T-helper 22 cell (primary cell): ENCODE measurements at places on chromosomes 2 and 18.
A peak's percentile ranks its signal among the peaks of the same experiment; 100 is the strongest.

- no peak for DNase-seq
Observed at GRCh38 chr18:568731-569130, 11.4 kb upstream of the CETN1 start.

GRCh38 chr2:240640939-240641338, 15.7 kb downstream of the GPR35 start:
- DNase-seq = no peak

DNA sequence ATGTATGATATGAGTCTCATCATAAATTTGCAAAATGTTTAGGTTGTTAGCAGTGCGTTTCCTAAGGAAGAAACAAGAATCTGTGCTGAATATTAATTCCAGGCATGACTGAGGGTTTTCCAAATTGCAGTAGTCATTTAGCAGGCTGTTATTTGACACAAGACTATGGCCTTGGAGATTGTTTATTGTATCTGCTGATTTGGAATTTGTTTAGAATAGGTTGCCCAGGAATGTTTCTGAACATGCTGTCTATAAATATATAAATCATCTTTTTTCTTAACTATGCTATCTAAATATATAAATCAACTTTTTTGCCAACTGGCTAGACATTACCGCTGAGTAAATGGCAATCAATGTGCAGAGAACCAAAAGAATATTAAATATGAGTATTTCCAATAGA, 90.9 kb downstream of the DOK6 start:
- no peak for DNase-seq

- no peak for DNase-seq
Observed at GRCh38 chr2:49248506-49248905, 94.2 kb upstream of the FSHR start.

DNA sequence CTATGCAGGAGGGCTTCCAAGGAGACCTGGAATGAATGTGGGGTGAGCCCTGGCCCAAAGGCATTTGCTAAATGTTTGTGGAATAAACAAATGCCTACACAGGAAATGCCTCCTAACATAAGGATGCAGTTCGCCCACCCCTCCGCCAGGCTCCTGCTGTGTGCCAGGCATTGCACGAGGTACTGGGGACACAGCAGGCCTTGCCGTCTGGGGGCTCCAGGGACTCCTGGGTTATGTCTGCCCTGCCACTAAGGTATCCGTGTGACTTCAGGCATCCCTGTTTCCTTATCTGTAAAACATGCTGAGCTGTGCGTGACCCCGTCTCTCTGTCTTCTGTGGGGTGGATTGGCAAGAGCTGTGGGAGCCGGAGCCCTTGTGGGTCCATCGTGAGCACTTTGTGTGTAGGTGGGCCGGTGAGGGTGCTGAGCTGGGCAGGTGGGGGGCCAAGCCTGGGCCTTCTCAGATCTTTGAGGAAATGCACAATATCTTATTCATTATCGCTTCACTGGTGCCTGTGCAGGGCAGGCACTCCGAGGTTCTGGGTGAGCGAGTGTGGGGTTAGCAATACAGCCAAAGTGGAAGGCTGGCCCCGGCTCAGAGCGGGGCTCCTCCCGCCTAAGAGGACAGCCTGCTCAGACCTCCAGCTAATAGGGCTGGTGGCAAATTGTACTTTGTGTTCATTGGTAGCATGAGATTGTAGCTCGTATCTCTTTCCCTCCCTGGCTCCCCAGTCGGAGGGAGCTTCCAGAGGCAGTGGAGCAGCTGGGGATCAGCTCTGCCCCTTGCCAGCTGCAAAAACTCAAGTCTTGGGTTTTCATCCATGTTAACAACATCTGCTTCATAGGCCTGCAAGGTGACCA, 126.8 kb downstream of the GLI2 start:
- DNase-seq = no peak

DNA sequence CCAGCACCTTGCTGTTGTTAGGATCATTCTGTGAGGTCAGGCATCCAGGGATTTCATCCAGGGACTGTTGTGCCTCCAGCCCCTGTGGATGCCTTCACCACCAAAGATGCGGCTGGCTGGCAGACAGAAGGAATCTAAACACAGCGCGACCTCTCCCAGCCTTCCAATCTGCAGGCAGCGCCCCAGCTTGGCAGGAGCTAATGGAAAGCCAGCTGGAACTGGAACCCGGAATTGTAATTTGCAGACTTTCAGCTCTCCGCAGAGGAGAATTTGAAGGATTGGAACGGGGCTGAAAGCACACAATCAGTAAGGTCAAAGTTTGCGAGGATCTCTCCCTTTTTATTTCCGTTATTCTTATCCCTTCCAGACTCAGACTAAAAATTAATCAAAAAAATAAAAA, 127.8 kb downstream of the TRIB2 start:
- no peak for DNase-seq

- no peak for DNase-seq
Observed at GRCh38 chr2:127640082-127641072, 5.6 kb upstream of the GPR17 start.

- DNase-seq = no peak
Observed at GRCh38 chr2:166282154-166282553, 93.6 kb downstream of the SCN9A start.

DNA sequence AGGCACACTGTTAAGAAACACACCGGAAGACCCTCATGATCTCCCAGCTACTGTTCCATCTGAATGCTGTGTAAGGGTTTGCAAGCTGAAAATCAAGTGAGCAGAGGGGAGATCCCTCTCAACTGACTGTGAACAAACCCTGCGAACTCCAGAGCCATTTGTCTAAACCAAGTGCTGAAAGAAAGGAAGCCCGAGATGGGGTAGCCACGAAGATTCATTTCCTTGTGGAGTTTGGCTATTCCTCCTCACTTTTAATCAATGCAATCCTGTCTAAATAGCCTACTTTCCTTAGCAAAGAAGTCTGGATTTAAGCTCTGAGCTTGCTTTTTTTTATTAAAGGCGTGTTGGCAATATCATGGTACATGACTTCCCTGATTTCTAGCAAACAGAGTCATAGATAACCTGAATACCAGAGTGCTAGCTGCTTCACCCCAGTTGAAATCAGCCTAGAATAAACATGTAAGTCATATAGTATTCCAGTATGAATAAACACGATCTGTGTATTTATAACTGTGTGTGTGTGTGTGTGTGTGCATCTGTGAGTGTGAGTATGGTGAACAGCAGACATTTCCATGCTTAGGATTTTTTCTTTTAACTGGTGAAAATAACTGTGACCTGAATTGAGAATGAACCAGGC, 365.2 kb downstream of the ZNF521 start:
- DNase-seq = no peak

DNA sequence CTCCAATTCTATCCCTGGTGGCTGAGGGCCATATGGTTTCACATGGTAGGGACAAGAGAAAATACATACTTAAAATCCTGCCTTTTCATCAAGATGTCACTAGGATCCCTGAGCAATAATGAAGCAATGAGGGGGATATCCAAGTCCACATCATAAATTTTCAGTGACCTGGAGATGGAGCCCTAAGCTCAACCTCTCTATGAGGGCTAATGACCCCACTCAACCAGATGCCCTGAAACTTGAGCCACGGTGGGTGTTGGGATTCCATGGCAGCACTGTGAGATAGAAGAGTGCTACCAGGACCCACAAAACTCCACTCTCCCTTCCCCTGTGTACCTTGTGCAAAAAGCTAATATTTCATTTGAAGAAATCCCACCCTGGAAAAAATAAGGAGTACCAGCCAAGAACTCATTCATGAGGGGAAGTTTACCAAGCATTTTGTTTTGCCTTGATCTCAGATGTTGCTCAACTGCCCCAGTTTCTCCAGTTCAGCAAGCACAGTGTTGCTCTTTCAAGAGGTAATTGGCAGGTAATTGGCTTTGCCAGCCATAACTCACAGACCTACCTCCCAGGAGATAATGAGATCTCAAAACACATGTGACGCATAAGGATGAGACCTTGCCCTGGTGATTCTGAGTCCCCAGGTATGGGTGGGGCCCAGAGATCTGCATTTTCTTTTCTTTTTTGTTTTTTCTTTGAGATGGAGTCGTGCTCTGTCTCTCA, 51.0 kb upstream of the TTC39C start:
- no peak for DNase-seq

DNA sequence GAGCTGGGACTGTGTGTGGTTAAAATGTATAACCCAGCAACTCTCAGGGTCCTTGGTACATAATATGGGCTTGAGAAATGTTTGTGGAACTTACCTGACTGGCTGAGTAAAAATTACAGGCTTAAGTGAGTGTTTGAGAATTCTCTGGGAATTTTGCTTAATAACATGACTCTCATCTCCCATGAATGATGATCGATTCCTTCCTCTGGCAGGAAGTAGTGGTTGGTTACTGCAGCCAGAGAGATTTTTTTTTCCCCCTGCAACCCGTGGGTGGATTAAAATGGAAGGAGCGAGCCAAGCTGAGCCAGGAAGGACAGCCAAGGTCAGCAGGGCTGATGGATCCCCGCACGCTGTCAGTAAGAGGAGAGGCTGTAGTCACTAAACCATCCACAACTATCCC, 40.6 kb upstream of the RFX8 start:
- DNase-seq = no peak

- DNase-seq = no peak
Observed at GRCh38 chr2:241282555-241282954, 32.9 kb downstream of the HDLBP start.

GRCh38 chr2:112692495-112692911, 28.3 kb upstream of the NT5DC4 start:
- peak; percentile 28 for DNase-seq

GRCh38 chr18:48942086-48942485, 8.7 kb downstream of the SMAD7 start:
- no peak for DNase-seq

DNA sequence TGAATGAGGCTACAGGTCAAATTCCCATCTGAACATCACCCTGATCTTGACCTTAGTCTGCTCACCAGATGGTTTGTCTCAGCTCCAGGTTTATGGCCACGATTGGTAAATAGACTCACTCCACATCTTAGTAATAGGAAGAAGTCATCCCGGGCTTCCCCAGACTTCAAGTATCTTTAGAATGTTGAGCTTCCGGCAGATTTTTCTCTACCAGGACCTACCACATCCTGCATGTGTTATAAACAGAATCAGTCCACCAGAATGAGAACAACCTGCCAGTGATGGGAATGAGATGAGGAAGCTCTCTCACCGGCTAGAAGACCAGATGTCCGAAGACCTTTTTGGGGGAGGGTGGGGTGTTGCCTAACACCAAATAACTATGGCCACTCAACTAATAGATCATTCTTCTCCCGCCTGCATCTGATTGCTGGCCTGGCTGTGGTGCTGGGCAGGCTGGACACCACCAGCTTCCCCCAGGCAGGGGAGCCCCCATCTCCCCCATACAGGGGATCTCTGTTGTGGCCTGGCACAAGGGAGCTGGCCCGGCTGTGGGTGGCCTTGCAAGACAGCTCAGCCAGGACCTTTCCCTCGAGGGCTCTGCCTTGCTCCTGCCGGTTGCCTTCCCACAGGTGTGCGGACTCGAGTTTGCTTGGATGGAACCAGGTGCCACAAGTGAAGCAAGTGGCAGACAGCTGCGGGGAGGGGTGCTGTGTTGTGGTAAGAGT, 88.5 kb downstream of the SH3RF3 start:
- no peak for DNase-seq

DNA sequence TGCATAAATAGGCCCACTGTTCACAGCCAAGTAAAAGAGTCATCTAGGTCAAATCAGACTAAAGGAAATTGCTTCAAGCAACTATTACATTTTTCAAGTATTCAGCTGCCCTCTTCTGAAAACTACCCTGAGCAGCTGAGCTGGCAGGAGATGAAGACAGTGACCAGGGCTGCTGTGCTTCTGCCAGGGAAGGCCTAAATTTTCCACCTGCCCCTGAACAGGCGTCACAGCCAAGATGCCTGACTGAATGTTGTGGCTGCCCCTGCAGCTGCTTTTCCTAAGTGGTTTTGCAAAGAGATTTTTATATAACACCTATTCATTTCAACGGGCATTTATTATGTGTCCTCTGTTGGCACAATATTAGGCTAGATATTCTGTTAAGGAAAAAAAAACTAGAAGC, 96.7 kb upstream of the RPE start:
- no peak for DNase-seq

- no peak for DNase-seq
Observed at GRCh38 chr2:239714116-239714515, 311.0 kb downstream of the NDUFA10 start.

DNA sequence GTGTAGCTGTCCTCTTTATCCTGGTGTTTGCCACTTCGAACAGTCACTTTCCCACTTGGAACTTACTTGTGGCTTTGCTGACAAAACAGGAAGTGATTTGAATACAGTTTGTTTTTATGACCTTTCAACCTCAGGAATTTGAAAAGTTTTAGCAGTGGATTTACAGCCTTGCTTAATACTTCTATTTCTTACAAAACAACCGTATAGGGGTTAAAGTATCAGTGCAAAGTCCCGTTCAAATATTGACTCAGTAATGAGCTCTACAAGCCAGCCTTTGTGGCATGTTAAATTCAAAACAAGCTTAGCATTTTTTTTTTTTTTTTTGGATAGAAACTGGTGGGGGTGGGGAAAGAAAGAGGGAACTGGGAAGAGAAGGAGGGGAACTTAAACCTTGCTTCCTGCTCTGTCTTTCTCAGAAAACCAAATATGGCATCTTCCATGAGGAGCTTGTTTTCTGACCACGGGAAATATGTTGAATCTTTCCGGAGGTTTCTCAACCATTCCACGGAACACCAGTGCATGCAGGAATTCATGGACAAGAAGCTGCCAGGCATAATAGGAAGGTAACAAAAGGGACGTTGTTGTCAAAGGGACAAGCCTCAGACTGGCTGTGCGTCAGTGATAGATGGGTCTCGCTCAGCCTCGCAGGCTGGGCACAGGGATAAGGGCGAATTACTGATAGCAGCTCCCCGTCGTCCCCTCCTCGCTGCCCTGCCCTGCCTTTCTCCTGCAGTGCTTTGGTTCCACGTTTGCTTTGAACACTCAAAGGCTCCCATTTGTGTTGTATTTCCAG, at the start of gene HNMT:
TSS of gene HNMT (plus strand) at position 408 of the 793 bp plus-strand sequence. CDS start at position 427, 19 bp downstream.
- no peak for DNase-seq

- DNase-seq = no peak
Observed at GRCh38 chr2:225056330-225057073, 14.2 kb upstream of the DOCK10 start.

- no peak for DNase-seq
Observed at GRCh38 chr18:59385191-59385590, 26.1 kb upstream of the LMAN1 start.

DNA sequence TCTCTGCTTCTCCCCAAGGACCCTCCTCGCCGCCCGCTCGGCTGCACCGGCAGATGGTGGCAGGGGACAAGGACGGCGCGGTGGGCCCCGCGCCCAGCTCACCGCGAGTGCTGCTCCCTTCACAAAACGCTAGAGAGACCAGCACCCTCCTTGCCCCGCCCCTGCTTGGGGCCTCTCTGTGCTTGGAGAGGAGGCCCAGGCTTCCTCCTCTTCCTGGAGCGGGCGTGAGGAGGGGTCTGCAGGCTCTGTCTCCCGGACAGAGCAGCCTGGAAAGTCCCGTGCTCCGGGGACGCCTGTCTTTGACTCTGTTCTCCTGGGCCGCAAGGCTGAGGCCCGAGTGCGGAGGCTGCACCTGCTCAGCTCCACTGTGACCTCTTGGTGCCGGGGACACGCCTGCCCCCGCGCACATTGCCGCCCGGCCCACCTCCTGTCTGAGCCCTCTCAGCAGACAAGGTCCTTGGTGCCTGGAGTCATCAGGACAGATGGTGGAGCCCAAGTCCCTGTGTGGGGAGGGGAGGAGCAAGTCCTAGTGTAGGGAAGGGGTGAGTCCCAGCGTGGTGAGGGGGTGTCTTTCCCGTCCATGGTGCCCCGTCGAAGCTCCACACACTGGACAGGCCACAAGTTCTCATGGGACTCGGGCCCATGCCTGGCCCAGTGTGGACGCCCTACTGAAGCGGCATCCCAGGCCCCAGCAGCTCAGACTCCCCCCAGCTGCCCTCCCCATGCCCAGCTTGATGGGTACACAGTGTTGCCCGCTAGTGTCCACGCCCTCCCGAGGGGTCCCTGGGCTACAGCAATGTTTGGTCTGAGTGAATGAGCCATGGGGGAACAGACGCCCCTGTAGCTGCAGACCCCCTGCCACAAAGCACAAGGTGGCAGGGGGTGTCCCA, 33.8 kb downstream of the RTP5 start:
- DNase-seq = no peak
